Endothelial cell of umbilical vein (primary cell): ENCODE measurements at places on chromosomes 1 and 21.

DNA sequence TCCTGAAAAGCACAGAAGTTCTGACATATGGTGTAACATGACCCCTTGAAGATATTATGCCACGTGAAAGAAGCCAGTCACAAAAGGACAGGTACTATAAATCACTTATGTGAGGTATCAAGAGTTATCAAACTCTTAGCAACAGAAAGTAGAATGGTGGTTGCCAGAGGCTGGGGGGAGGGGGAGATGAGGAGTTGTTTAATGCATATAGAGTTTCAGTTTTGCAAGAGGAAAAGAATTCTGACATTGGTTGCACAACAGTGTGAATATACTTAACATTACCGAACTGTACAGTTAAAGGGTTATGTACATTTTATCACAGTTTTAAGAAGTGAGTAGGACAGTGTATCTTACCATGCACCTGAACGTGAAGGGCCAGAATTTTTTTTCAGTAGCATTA lies 80.0 kb downstream of the USP25 start:
- H3K27ac ChIP-seq: no peak overlapping the region
- no peak for DNase-seq
- H3K4me1 ChIP-seq: no peaks in the 10 kb centered on the region
- H3K4me3 ChIP-seq: no peak overlapping the region
- H3K27me3 ChIP-seq: no peaks in the 10 kb centered on the region

DNA sequence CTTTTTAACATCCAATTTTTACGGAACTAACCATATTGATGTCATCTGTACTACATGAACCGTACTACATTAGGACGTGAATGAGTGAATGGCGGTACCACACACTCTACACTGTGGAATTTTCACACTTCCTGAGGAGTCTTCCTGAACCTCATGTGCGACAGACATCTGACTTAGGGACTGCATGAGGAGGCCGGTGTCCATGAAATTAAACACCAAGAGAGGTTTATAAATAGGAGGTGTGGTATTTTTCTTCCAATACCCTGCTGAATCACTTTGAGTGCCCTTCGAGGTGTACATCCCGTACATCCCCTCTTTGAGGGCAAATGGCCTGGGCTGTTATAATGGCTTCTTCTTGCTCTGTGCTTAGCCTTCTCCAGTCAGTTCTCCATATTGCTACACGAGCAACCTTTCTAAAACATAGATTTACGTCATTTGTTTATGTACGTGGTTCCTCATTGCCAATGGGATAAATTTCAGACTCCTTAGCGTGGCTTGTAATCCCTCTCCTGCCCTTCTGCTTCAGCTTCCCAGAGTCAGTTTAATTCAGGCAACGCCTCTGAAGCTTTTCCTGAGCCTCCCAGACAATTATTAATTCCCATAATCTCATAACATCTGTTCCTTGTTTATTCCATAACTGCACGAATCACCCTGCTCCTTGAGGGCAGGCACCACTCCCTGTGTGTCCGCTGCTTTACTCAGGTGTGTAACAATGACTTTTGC lies 9.4 kb downstream of the ST3GAL3 start:
- DNase-seq: no peak
- peaks cover 14% of the 10 kb centered on the region for H3K4me1 ChIP-seq
- H3K27me3 ChIP-seq: no peaks in the 10 kb centered on the region
- no peaks in the 10 kb centered on the region for H3K36me3 ChIP-seq
- H3K4me3 ChIP-seq: no peak overlapping the region

DNA sequence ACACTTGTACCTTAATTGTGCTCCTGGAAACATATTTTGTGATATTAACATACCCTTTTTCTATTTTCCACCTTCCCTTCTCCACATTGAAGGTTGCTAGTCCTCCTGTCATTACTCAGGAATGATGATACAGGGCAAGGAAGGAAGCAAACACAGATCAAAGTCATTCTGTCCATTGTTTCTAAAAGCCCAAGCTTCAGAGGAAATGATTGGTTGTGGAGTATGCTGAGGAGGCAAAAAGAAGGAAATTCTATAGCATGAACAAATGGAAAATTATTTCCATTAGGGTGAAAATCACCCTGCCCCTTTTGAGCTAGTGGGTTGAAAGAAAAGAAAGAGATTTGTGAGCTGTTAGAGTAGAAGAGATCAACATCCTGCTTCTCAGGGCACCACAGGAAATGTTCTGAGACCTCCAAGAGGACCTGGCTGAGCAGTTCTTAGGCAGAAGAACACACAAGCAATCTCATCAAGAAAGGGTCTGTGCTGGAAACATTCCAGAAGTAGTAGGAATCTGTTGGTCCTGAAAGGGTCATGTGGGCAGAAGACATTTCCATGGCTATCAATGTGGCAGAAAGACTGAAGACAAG lies 29.0 kb upstream of the PRRX1 start:
- H3K36me3 ChIP-seq: no peaks in the 10 kb centered on the region
- H3K27ac ChIP-seq: peak overlapping the region; percentile 32
- no peaks in the 10 kb centered on the region for H3K27me3 ChIP-seq
- H3K4me1 ChIP-seq: peaks cover 11% of the 10 kb centered on the region

DNA sequence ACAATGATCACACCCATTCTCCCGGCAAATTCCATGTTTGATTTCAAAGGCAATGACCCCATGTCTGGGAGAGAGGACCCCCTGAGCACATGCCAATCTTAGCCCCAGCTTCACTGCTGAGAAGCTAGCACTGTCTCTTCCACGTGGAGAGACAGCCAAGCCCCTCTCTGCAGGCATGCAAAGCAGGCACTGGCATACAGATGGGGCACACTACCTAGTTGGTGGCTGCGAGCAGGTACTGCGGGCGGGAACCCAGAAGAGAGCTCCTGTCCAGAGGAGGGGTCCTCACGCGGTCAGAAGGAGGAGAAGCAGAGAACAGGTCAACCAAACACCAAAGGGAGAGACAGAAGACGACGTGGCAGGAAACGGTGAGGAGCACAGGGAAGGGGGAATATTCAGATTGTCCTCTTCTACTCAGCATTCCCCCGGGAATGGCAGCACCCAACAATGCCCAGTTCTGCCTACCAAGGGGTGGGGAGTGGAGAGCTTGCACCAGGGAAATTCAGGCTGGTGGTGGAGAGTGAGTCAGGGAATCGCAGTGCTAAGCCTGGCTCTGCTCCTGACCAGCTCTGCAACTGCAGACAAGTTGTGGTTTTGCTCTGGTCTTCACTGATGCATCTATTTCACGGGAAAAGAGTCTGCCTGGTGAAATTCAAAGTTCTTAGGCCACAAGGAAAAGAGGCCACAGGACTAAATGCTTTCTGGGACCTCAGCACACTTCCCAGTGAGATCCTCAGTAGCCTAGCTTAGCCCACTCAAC lies 48.1 kb upstream of the GOLT1A start:
- no peaks in the 10 kb centered on the region for H3K27me3 ChIP-seq
- no peak for DNase-seq
- peaks cover 4% of the 10 kb centered on the region for H3K4me1 ChIP-seq
- H3K4me3 ChIP-seq: no peak overlapping the region
- no peaks in the 10 kb centered on the region for H3K36me3 ChIP-seq
- H3K27ac ChIP-seq: no peak overlapping the region

GRCh38 chr1:153957744-153958110 lies 685 bp downstream of the CRTC2 start:
- H3K36me3 ChIP-seq: no peaks in the 10 kb centered on the region
- H3K4me1 ChIP-seq: peaks cover 31% of the 10 kb centered on the region
- H3K27me3 ChIP-seq: no peaks in the 10 kb centered on the region
- peak overlapping the region; percentile 80 for H3K4me3 ChIP-seq

GRCh38 chr1:183566026-183566425 lies 24.2 kb downstream of the NCF2 start:
- no peak for DNase-seq
- H3K4me3 ChIP-seq: no peak overlapping the region
- H3K27ac ChIP-seq: no peak overlapping the region
- no peaks in the 10 kb centered on the region for H3K27me3 ChIP-seq
- peaks cover 4% of the 10 kb centered on the region for H3K4me1 ChIP-seq

DNA sequence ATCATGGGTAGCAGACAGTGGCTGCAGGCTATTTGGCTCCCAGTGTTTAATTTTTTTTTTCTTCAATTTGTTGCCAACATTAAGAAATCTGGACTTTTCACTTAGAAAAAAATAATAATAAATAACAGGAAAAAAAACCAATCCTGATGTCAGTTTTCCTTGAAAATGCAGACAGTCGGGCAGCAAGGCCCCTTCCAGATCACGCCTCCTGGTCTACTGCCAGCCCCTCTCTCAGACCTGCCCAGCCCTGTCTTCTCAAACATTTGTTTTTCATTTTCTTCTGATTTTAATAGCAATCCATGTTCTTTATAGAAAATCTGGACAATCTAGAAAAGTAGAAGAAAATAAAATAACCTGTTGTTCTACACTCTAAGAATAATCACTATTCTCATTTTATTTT lies 15.5 kb downstream of the IFNGR2 start:
- peak; percentile 52 for DNase-seq
- peaks cover 11% of the 10 kb centered on the region for H3K4me1 ChIP-seq
- H3K27ac ChIP-seq: no peak overlapping the region
- H3K4me3 ChIP-seq: no peak overlapping the region

GRCh38 chr1:219550201-219550600 lies 62.7 kb downstream of the ZC3H11B start:
- H3K36me3 ChIP-seq: no peaks in the 10 kb centered on the region
- H3K27me3 ChIP-seq: no peaks in the 10 kb centered on the region
- H3K4me3 ChIP-seq: no peak overlapping the region
- no peak overlapping the region for H3K27ac ChIP-seq
- no peak for DNase-seq

DNA sequence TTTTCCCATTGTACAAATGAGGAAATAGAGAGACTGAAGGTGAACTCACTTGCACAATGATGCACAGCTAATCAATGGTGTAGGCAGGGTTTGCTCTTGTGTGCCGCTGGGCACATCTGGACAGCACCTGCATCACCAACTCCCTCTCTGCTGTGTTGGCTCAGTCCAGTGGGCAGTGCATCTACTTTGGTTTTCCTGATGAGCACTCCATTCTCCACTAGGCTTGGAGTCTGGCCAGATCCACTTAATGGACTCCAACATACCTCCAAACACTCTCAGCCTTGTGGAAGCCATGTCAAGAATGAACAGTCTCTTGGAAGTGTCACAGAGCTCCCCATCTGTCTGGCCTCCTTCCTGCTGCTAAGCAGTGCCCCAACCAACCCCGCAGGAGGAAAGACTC lies 152.2 kb downstream of the HIVEP3 start:
- no peak overlapping the region for H3K27ac ChIP-seq
- H3K36me3 ChIP-seq: no peaks in the 10 kb centered on the region
- no peak for DNase-seq
- no peaks in the 10 kb centered on the region for H3K27me3 ChIP-seq
- H3K4me3 ChIP-seq: no peak overlapping the region

- H3K27me3 ChIP-seq: no peaks in the 10 kb centered on the region
- no peaks in the 10 kb centered on the region for H3K36me3 ChIP-seq
- no peak overlapping the region for H3K4me3 ChIP-seq
- DNase-seq: no peak
These were observed 212.6 kb downstream of the BARHL2 start for GRCh38 chr1:90504509-90504908.

GRCh38 chr1:176193023-176193422 lies 14.1 kb downstream of the COP1 start:
- DNase-seq: no peak
- no peaks in the 10 kb centered on the region for H3K36me3 ChIP-seq
- no peaks in the 10 kb centered on the region for H3K4me1 ChIP-seq
- H3K4me3 ChIP-seq: no peak overlapping the region

DNA sequence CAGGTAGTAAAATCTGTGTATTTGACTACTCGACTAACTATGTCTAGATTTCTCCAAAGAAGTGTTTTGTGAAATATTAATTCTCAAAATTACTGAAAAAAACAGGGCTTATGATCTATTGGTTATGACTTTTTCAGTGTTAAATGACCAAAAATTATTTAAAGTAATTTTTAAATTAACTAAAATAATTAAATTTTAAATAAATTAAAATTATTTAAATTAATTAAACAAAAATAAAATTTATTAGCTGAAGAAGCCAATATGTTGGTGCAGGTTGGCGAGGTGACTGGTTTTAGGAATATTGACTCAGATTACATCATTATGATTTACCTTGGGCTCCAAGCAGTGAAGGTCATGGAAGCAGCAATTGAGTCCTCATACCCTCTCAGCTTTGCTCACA lies 483.2 kb downstream of the PTPRC start:
- H3K4me1 ChIP-seq: no peaks in the 10 kb centered on the region
- no peaks in the 10 kb centered on the region for H3K36me3 ChIP-seq
- no peaks in the 10 kb centered on the region for H3K27me3 ChIP-seq
- no peak for DNase-seq
- H3K27ac ChIP-seq: no peak overlapping the region

DNA sequence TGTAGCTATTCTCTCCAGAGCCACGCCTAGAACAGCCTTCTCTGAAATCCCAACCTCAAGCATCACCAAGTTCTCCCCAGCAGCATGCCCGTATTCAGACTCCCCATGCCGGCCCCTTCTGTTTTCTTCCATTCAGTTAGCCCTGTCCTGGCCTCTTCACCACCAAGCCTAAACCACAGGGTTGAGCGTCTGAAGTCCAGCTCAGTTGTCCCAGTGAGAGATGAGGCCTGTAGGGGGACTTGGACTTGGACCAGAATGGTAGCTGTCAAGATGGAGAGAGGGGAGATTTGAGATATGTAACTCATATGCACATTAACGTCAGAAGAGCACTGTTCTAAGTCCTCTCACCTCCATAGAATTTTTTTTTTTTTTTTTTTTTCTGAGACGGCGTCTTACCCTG lies 5.5 kb upstream of the TMEM54 start:
- H3K27me3 ChIP-seq: no peaks in the 10 kb centered on the region
- DNase-seq: no peak

DNA sequence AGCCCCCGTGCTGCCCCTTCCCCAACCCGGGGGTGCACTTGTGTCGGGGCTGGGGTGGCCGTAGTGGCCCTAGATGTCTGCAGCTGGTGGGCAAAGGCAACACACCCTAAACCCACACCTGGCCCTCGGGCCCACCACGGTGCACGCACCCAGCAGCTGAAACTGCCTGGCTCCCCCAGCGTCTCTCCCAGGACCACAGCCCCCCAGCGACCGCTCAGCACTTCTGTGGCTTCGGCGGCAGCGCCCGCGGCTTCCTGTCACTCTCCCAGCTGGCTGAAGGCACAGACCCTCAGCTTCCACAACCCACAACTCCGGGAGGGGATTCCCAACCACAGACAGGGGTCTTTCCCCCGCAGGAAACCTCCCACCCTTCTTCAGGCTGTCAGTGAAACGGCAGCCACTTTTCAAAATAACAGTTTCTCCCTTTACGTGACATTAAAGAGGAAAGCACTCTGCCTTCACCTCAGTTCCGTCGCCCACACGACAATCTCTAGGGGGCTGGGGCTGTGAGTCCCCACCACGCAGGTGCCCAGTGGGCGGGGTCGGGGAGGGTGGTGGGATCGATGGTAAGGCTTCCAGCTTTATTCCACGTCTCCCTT lies 40.7 kb upstream of the COL6A2 start:
- H3K4me1 ChIP-seq: no peaks in the 10 kb centered on the region
- H3K27me3 ChIP-seq: no peaks in the 10 kb centered on the region
- no peak for DNase-seq
- H3K27ac ChIP-seq: no peak overlapping the region
- no peaks in the 10 kb centered on the region for H3K36me3 ChIP-seq
- no peak overlapping the region for H3K4me3 ChIP-seq

- no peak for DNase-seq
- no peak overlapping the region for H3K27ac ChIP-seq
- no peaks in the 10 kb centered on the region for H3K36me3 ChIP-seq
- no peaks in the 10 kb centered on the region for H3K27me3 ChIP-seq
- no peak overlapping the region for H3K4me3 ChIP-seq
These were observed 24.8 kb upstream of the RGL1 start for GRCh38 chr1:183780159-183780558.
